Stimulated activated CD4-positive, alpha-beta T cell treated with anti-CD3 and anti-CD28 coated beads, Interleukin-15, amount 100 ng/mL, for 1 hour (primary cell): ENCODE measurements at places on chromosomes 13 and 19.

GRCh38 chr13:105259426-105259825 lies 1276.0 kb downstream of the EFNB2 start:
- DNase-seq, result no peak

DNA sequence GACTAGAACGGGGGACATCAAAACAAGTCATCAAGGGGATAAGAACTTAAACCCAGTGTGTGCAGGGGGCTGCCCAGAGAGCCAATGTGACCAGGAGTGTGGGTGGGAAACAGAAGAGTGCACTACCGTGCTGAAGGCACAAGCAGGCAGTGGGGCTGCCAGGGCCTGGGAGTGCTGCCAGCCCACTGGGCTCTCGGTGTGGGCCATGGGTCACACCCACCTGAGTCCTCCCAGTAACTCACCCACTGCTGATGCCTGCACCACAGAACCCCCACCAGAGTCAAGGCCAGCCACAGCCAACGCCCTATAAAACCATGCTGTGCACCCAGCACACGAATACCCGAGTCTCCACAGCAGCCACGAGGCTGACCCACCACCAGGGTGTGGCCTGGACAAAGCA lies 8.5 kb downstream of the MED26 start:
- DNase-seq, result no peak

DNA sequence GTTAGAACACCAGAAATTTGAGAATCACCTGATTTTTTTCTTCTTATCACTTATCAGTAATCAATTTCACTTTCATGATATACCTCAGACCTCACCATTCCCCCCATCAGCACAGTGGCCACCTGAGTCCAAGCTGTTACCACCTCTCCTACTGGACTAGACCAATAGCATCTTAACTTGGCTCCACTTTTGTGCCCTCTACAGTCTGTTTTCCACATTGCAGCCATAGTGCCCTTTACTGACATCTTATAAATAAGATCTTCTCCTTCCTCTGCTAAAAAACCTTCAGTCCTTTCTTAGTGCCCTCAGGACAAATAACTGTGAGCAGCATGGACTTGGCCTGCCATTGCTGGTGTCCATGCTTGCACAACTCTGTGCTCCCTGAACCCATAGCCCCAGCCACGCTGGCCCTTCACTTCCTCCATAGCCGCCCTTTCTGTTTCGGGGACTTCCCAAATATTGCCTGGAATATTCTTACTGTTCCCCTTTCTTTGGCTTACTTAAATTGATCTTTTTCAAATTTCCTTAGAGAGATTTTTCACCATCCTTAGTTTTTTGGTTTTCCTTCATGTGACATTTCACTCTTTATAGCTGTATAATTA lies 380.8 kb downstream of the LMO7 start:
- no peak for DNase-seq

GRCh38 chr13:48299591-48299990 lies 4.0 kb upstream of the RB1 start:
- no peak for DNase-seq

- DNase-seq, result peak; percentile 98
Observed at GRCh38 chr19:4402171-4403004, at the start of gene CHAF1A. Gene CHAF1A (plus strand): TSS chr19:4402640. CDS start chr19:4402763, 123 bp downstream.

GRCh38 chr19:19860756-19861390 lies 4.8 kb upstream of the ZNF253 start:
- DNase-seq, result no peak
